ENCODE measurements at places on chromosomes 1 and 21.
A peak's percentile ranks its signal among the peaks of the same experiment; 100 is the strongest.

- no peak for DNase-seq
Observed at GRCh38 chr1:7012461-7012924, 227.2 kb downstream of the CAMTA1 start.

- no peak for DNase-seq
Observed at GRCh38 chr1:15835205-15835740, 12.2 kb upstream of the SPEN start.

GRCh38 chr21:33247599-33247998 is 17.9 kb downstream of the IFNAR2 start:
- DNase-seq, result no peak

- no peak for DNase-seq
Observed at GRCh38 chr1:110144366-110144765, 5.9 kb upstream of the SLC6A17 start.

DNA sequence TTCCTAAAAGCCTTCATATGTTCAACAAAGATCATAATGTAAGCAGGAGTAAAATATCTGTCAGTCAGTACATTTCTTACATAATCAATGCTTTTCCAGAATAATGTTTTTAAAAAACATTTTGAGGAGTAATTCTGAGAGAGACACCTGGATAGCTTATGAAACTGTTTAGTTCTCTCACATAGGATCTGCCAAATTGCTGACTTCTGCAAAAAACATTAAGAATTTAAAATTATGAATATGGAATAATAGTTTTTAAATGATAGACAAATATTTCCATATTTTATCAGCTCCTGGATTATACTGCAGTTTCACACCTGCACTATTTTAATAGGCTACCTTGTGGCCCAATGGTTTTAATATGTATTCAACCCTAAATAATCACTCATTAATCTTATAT is 142.7 kb upstream of the RUNX1 start:
- DNase-seq, result no peak

GRCh38 chr1:64231654-64232053 is 28.2 kb downstream of the UBE2U start:
- no peak for DNase-seq

- no peak for DNase-seq
Observed at GRCh38 chr1:24990779-24991641, 60.9 kb upstream of the RUNX3 start.

DNA sequence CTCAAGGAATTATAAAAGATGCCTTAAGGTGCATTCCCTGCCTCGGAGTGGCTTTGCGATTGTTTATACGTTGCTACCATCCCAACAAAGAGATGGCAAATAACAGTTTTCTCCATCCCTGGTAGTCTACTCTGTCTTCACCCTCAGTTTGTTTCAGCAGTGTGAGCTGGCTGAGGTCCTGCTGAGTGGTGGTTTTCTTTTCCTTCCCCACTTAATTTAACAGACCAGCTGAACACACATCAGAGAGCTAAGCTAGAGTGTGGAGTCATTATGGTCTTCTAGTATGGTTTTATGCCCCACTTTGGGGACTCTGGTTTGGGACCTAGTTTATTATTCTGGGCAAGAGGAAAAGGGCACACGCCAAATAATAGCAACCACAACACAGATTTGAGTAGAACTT is 2.2 kb downstream of the PIGV start:
- DNase-seq, result no peak

- DNase-seq, result peak; percentile 24
Observed at GRCh38 chr1:47179017-47179987, 10.5 kb downstream of the PDZK1IP1 start.

DNA sequence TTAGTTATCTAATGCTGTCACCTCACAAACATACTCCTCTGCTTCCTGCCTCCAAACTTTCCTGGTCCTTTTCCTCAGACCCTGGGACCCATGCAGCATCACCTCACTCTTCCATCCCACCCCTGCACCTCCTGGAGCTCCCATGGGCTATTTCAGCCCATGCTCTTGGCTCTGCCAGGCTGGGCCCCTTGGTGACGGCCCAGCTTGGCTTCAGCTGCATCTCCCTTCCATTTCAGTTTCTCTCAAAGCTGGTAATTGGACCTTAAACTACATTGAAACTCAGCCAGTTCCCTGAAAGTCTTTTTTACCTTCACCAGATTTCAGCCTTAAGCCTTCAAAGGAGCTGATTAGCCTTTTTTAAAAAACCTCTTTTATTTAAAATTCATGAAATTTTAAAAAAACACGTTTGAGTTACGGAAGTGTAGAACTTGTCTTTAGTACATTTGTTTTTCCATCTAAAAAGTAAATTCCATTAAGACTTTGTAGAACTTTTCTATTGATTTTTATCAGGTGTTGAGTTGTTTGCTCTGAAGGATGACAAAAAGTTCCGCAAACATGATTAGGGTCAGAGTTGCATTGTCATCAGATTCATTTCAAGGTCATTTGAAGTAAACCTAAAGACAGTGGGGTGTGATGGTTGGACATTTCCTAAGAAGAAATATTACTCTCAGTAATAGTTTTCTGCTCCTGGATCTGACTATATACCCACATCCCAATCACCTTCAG is 33.5 kb downstream of the AGT start:
- no peak for DNase-seq

GRCh38 chr1:206776229-206776628 is 3.9 kb upstream of the IL10 start:
- no peak for DNase-seq

DNA sequence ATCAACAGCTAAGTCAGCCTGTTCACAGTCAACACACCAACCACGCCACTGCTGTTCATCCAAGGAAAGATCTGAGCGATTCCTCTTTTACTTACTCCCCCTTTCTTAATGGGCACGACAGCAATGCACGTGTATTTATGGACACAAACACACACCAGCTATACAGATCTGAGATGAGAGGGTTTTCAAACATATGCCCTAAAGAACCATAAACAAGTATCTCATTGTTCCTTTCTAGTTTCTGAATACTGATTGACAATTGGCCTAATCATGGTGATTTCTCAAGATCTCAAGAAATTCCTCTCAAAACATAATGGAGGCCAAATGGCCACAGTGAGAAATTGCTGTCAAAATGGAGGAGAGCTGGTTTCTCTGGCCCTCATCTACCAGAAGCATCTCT is 18.0 kb downstream of the TOR3A start:
- DNase-seq, result no peak

GRCh38 chr1:50232336-50232735 is 123.6 kb downstream of the ELAVL4 start:
- DNase-seq, result no peak

DNA sequence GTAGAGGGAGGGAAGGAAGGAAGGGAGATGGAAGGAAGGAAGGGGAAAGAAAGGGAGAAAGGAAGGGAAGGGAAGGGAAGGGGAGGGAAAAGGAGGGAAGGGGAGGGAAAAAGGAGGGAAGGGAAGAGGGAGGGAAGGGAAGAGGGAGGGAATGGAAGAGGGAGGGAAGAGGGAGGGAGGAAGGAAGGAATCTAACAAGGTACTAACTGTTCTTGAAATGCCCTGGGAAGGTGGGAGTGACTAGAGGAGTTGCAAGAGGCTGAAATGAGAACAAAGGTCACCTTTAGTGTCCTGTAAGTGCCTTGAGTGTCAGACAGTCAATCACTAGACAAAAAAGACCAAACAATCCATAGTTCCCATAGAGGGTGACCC is 2.3 kb upstream of the ATP2B4 start:
- no peak for DNase-seq

DNA sequence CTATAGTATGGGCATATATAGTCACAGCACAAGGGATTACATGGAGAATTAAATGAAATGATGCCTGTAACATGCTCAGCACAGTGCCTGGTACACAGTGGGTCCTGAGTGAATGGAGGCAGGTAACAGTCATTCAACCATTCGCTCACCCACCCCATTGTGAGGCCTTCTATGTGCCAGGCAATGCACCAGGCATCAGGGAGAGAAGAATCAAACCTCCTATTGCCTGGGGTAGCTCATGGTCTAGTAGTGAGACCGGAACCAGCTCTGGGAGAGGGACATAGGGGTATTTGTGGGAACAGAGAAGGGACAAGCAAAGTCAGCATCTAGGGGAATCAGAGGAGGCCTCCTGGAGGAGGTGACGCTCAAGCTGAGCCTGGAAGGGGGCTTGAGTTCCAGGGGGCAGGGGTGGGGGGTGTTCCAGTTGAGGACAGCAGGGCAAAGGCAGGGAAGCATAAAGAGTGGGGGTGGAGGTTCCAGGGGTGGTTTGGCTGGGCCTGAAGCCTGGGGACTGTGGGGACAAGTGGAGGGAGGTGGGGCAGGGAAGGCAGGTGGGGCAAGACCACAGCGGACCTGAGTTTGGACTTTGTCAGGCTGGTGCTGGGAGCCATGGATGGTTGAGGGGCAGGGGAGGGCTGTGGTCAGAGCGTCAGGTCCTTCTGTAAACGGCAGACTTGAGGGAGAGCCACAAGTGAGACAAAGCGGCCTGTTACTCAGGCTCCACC is 591.6 kb downstream of the PTPRU start:
- DNase-seq, result no peak

DNA sequence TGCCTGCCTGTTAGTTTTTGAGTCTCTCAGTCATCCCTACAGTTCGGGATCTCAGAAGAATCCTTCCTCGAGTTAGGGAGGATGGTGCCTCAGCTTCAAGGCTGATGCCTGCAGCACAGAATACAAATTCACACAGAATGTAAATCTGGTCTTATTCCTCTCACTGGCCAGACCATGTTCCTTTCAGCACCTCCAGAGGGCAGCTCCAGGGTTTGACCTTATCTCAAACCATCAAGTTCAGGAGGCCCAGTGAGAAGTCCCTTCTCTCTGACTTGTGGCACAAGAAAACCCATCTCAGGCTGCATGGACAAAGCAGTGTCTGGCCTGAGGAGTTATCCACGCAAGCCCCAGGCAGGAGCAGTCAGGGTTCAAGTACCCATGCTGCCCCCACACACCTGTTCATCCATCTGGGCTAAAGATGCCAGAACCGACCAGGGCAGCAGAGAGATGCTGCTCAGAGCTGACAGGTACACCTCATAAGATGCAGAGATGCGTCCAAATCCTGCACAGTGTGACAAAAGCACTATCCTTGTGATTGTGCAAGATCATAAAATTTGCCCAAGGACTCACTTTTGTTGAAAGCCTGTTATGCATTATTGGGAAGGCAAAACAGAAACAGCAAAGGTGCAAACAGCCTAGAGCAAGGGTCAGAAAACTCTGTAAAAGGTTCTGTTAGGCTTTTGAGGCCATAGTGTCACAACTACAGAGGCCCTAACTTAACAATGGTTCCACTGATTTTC is 49.8 kb downstream of the BCAR3 start:
- no peak for DNase-seq

DNA sequence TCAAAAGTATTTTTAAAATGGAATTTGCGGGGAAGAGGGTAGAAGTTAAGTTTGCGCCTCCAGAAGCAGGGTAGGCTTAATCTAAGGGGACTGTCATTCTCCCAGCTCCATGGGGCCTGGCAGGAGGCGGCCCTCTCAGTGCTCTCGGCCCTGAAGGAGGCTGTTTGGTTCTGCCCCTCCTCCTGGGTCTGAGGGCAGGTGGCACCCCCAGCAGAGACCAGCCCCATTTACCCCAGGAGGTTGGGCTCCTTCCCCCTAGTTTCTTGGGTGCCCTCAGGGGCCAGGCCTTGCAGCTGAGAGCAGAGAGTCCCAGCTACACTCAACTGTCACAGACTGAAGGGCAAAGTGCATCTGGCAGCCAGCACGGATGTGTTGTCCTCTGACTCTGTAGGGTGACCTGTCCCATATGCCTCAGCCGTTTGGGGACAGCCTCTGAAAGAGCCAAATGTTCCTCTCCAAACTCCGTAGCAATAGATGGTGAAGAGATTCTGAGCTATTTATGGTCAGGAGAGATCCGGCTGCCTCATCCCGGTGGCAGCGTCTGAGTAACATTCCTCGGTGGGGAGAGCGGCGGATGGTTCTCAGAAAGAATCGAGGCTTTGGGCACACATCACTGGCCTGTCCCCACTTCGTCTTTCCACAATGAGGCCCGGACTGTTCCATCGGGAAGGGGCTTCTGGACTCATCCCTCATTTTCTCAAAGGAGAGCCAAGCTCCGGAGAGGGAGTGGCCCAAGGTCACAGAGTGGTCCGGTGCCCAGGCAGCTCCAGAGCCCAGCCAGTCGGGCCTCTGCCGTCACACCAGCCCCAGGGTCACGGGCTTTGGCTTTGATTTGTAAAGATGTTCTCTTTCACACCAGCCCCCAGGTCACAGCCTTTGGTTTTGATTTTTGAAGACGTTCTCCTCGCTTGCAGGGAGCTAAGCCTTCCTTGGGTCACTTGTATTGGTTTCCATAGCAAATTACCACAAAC is 424.2 kb upstream of the VAMP3 start:
- no peak for DNase-seq

DNA sequence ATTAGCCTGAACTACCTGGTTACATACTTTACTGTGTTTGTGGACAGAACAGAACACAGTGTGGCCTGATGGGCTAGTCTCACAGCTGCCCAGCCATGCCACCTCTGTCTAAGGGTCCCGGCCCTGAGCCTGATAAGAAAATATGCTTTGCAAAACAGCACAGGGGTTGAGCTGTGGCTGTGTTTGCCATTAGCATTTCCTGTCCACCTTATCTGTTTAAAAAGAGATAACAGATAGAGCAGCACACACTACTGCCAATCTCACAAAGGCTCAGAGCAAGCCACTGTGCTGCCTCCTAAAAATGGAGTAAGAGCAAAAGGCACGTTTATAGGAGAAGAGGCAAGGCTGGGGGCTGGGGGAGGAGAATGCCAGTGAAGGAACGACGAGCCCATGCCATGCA is 95.0 kb downstream of the SUSD4 start:
- DNase-seq, result no peak

GRCh38 chr1:78854556-78854955 is 152.0 kb downstream of the ADGRL4 start:
- DNase-seq, result no peak

GRCh38 chr1:11068600-11069473 is 9.0 kb upstream of the SRM start:
- DNase-seq, result no peak

GRCh38 chr1:116347696-116348095 is 25.3 kb upstream of the ATP1A1 start:
- no peak for DNase-seq

DNA sequence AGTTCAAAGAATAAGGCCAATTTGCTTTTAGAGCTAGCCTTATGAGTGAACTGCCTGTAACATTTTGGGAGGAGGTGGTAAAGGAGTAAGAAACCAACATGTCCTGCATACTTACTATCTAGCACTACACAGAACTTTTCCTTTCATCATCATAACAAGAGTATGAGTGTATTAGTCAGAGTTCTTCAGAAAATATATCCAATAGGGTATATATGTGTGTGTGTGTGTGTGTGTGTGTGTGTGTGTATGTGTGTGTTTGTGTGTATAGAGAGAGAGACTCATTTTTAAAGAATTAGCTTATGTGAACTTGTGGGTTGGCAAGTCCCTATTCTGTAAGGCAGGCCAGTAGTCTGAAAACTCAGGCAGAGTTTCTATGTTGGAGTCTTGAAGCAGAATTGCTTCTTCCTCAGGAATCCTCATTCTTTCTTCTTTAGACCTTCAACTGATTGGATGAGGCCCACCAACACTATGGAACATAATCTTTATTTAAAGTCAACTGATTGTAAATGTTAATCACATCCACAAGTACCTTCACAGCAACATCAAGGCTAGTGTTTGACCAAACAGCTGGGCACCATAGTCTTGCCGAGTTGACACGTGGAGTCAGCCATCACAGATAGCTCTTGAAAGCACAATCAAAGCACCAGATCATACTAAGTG is 121.9 kb downstream of the CYYR1 start:
- no peak for DNase-seq
